ENCODE measurements at places on chromosomes 5 and 9.
A peak's percentile ranks its signal among the peaks of the same experiment; 100 is the strongest.

DNA sequence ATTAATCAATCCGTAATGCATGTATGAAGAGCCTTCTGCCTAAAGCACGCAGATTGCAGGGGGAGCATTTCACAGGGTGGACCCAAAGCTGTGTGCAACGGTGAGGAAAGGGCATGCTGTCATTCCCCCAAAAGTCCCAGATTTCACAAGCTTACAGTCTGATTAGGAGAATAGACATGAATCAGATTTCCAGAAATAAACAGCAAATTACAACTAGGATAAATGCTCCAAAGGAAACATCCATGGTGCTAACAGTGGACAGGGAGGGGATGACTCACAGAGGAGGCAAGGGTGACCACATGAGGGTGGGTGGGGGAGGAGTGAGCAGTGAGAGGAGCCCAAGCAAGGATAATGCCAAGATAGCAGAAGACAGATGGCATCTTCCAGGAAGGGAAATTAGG lies 258.4 kb upstream of the TAS2R1 start:
- ATAC-seq = no peak

GRCh38 chr5:118937393-118938061 lies 50.8 kb downstream of the DTWD2 start:
- peak; percentile 73 for ATAC-seq

DNA sequence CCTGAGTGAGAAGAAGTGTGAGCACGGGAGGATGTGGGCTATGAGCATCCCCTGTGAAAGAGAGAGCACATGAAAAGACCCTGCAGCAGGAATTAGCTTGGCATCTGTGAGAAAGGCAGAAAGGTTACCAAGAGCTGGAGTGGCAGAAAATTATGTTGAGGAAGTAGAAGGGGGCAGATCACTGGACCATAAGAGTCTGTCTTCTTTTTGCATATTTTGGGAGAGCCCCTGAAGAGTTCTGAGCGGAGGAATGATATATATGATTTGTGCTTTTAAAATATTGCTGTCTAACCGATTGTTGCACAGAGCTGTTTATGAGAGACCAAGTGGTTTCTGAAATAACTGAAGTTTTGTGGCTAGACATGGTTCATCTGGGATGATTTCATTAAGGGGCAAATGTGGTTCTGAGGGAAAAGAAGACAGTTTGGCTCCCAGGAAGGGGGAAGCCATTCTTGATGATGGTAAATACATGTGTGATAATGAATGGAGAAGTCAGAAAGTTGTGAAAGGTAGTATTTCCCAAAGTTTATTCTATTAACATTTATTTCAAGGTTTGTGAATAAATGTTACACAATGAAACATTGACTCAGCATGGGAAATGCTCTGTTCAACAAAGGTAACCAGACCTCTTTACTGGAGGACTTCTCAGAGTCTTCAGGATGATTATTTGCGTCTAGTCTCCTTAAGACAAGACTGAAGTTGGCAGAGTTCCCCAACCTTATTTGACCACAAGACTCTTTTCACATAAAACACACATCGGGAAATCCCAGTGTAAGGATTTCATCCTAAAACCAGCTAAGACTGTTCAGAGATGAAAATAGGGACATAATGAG lies 31.5 kb upstream of the ADRB2 start:
- ATAC-seq = peak; percentile 77

- ATAC-seq = no peak
These were observed 1.7 kb downstream of the RRAGA start for GRCh38 chr9:19050637-19051591.

GRCh38 chr5:133245191-133246052 lies 193.6 kb downstream of the HSPA4 start:
- ATAC-seq = peak; percentile 64

GRCh38 chr5:180290568-180291233 lies 1.2 kb downstream of the MAPK9 start:
- ATAC-seq = no peak

DNA sequence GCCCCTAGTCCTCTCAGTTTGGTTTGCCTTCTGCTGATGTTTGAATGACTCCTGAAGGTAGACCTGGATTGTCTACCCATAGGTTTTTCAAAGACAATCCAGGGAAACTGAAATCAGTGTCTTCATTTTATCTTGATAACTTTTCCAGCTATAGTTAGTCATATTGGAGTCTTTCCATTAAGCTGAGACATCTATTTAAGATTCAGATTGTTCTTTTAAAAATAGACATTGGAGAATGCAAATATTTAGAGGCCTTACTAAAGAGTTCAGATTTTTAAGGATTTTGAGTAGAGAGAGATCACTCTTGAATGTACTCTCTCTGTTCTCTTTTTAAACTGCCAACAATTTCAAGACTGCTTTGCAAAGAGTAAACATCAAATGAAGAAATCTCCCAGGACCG lies 69.1 kb downstream of the GDNF start:
- ATAC-seq = no peak

DNA sequence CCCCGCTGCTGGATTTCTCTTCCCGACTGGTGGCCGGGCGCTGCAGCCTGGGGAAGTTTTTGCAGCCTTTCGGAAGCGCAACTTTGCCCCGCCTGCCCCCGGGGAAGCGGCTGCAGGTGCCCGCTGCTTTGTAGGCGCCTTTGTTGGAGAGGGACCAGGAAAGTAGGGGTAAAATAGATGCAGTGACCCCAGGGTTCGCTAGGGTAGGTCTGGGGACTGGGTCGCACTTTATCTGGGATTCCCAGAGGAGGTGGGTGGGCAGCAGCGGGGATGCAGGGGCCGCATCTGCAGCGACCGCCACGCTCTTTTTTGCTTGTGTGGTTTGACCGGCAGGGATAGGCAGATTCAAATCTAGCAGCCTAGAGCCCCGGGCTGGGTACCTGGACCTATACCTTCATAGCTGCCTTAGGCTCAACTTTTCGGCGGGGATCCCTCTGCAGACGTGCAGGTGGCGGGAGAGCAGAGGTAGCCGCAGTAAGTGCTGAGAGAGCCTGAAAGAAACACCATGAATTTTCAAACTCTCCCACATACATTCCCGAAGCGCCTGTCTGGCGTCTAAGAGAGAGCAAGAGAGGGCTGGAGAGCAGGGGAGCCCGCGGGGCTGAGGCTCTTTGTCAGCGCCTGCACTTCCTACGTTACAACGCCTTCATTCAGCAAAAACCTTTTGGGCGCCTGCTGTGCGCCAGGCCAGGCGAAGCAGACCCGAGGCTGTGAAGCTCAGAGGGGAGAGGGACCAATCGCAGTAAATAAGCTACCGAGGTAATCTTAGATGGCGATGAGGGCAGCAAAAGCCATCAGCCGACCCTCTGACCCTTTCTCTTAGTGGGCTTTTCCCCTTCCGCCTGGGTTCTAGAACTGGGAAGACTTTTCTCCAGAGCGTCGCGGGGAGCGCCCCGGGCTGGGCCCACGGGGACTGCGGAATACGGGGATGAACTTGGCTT lies 642 bp downstream of the SV2C start:
- no peak for ATAC-seq
